ENCODE measurements at places on chromosomes 2 and 18.

DNA sequence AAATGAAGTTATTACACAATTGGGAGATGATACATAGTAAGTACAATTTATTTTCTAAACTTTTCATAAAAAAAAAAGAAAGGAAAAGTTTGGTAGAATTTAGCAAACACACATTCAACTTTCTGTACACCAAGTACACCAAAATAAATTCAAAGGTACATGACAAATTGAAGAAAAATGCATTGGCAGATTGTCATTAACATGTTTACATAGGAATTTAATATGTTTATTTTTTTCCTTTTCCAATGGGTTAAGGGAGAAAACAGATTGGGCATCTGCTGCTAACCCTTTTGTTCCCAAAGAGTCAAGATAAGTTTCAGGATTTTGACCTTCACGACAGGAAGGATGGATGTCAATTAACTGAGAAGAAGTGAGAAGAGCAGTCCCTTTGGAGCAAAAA lies 620.4 kb downstream of the XIRP2 start:
- no peak for DNase-seq

DNA sequence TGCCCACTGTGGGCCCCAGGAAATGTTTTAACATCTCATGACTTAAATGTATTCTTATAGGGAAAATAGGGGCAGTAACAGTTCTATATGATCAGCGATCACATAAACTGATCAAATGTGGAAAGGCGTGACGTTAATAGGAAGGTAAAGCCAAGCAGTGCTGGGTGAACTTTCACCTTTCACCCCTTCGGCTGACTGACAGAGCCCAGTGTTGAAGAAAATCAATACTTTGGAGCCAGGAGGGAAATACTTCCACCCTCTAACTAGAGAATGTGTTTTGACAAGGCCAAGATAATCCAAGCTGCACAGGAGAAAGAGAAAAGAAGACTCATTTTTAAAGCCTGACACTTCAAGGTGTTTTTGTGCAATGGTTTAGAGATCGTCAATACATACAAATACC lies 116.5 kb upstream of the BOD1L2 start:
- no peak for DNase-seq

DNA sequence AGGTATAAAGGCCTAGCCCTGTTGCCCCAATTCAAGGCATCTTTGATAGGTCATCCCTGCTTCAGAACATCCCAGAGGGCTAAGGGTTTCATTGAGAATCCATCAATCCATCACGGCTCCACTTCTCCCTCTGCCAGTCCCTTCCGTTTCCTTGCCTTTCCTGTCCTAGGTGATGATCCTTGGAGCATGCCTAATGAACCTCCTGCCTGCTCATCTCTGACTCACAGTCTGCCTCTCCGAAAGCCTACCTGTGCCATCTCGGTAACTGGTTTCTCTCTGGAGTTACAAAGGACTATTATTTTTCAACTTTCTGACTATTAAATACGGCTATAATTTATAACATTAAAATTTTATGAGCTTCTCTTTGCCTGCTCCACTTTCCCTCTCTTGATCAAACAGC lies 36.7 kb upstream of the OSBPL6 start:
- no peak for DNase-seq

DNA sequence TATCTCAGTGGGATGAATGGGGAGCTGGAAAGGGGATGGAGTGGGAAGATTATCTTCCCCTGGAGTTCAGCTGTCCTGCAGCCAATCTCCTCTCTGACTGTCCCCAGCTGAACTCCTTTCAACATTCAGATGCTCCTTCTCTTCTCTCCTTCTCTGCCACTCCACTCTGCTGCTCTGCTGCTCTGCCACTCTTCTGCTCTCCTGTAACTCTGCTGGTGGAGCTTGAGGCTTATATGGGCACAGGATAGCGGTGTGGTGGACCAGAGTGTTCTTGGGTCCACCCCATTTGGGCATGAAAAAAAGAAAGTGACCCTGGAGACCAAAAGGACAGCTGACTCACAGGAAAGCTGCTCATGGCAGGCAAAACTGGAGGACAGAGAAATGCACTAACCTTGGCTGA lies 26.6 kb downstream of the FAHD2B start:
- DNase-seq = no peak

GRCh38 chr2:48412443-48413250 lies 117.3 kb upstream of the STON1 start:
- DNase-seq = no peak

Data from NCI-H1436 treated with DMSO at 0.1 percent for 48 hours (cell line).